ENCODE measurements at places on chromosomes 1 and 21. TPM values are rescaled to one million over a fixed set of nuclear protein-coding genes. Genes with fewer than 3 reads are reported as not detected.

The C8A gene
- total RNA-seq: not detected

The KCNE1 gene
- total RNA-seq: 0.32 TPM

The TNFRSF25 gene
- total RNA-seq: 8.7 TPM

The ATXN7L2 gene
- 5.0 TPM for total RNA-seq
